CD4-positive, alpha-beta T cell (primary cell): ENCODE measurements at places on chromosomes 4 and X.
A peak's percentile ranks its signal among the peaks of the same experiment; 100 is the strongest.

- no peak overlapping the region for H3K27ac ChIP-seq
- no peak for DNase-seq
- H3K36me3 ChIP-seq: no peaks in the 10 kb centered on the region
Observed at GRCh38 chr4:119337010-119337409, 15.1 kb upstream of the FABP2 start.

- DNase-seq: no peak
- no peaks in the 10 kb centered on the region for H3K4me1 ChIP-seq
- no peak overlapping the region for H3K27ac ChIP-seq
Observed at GRCh38 chr4:125639182-125639621, 324.4 kb downstream of the FAT4 start.

- H3K4me3 ChIP-seq: peak overlapping the region; percentile 59
- peak; percentile 19 for DNase-seq
- peaks cover 3% of the 10 kb centered on the region for H3K36me3 ChIP-seq
- H3K27me3 ChIP-seq: no peaks in the 10 kb centered on the region
Observed at GRCh38 chr4:37892641-37893040, 1.8 kb downstream of the TBC1D1 start.

GRCh38 chr4:40750461-40751258, 905 bp downstream of the NSUN7 start:
- H3K27ac ChIP-seq: no peak overlapping the region
- H3K36me3 ChIP-seq: no peaks in the 10 kb centered on the region
- H3K27me3 ChIP-seq: peaks cover 35% of the 10 kb centered on the region

DNA sequence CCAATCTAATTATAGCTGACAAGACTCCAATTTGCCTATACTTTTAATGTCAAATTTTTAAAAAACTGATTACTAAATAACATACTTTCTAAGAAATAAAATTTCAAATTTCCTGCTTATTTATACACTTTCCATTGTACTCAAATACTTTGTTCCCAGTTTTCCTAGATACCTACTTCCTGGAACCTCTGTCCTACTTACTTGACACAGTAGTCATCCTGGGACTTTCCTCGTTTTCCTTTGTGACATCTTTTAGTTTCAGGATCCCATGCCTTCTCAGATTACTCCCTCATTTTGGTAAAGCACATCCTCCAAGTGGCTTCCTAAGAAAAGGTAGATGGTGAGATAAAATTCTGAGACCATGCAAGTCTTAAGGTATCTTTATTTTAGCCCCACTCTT, 13.3 kb upstream of the FAM184B start:
- no peak overlapping the region for H3K27ac ChIP-seq
- no peak overlapping the region for H3K4me3 ChIP-seq
- H3K4me1 ChIP-seq: no peaks in the 10 kb centered on the region
- no peaks in the 10 kb centered on the region for H3K27me3 ChIP-seq
- peaks cover 2% of the 10 kb centered on the region for H3K36me3 ChIP-seq

- H3K36me3 ChIP-seq: no peaks in the 10 kb centered on the region
- H3K4me3 ChIP-seq: no peak overlapping the region
- H3K27me3 ChIP-seq: no peaks in the 10 kb centered on the region
Observed at GRCh38 chr4:142719854-142720541, 126.1 kb downstream of the INPP4B start.

DNA sequence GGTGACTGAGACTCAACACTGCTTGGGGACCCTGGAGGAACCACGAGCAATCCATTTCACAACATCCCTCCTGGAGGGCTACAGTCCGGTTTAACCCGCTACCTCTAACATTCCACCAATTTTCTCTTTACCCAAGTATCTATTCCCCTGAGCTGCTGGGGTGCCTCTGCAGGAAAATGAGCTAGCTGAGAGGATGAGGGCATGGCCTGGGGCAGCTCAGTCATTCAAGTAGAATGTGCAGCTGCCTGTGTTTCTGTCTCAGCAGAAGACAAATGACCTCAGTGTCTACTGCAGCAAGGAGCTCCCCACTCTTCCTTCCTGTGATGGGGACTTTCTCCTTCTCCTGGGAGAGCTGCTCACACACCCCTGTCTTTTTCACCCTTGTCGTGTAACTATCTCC, 120.8 kb downstream of the ZNF518B start:
- no peaks in the 10 kb centered on the region for H3K27me3 ChIP-seq
- H3K4me3 ChIP-seq: no peak overlapping the region
- DNase-seq: no peak
- H3K36me3 ChIP-seq: no peaks in the 10 kb centered on the region
- H3K4me1 ChIP-seq: no peaks in the 10 kb centered on the region

DNA sequence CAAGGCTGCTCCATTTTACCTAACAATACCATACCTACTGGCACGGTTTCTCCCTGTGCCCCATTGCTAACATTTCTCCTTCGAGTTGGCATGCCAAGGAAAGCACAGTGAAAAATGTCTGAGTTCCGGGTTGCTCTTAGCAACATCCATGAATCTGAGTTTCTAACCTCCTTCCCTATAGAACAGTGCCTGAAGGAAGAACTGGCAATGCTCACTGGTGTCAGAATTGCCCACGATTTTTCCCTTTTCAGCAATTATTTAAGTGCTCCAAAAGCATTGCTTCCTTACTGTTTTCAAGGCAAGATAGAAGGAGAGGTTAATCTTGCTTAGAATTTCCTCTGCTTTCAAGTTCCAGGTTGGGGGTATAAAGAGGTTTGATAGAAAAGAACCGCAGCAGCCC, 75.1 kb downstream of the SORBS2 start:
- no peaks in the 10 kb centered on the region for H3K27me3 ChIP-seq
- H3K27ac ChIP-seq: no peak overlapping the region
- no peaks in the 10 kb centered on the region for H3K36me3 ChIP-seq
- H3K4me3 ChIP-seq: no peak overlapping the region
- no peaks in the 10 kb centered on the region for H3K4me1 ChIP-seq

DNA sequence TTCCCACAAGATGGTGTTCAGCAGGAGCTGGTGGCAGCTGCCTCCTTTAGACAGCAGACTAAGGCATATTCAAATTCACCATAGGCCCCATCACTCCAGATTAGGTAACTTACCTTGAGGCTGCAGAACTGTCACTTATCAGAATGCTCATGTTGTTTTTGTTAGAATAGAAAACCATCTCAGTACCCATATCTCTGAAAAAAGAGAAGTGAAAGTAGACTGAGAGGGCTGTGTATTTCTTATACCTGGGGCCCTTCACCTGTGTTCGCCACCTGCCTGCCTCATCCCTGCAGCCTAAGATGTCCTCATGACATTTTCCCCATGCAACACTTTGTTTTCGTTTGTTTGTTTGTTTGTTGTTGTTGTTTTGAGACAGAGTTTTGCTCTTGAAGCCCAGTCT, 32.9 kb upstream of the SPRY1 start:
- H3K27me3 ChIP-seq: no peaks in the 10 kb centered on the region
- DNase-seq: no peak
- no peaks in the 10 kb centered on the region for H3K4me1 ChIP-seq
- no peaks in the 10 kb centered on the region for H3K36me3 ChIP-seq
- H3K27ac ChIP-seq: no peak overlapping the region

GRCh38 chr4:177444911-177445736, 2.9 kb upstream of the AGA start:
- H3K4me3 ChIP-seq: no peak overlapping the region
- H3K36me3 ChIP-seq: no peaks in the 10 kb centered on the region
- H3K27me3 ChIP-seq: no peaks in the 10 kb centered on the region
- DNase-seq: peak; percentile 11
- no peak overlapping the region for H3K27ac ChIP-seq

DNA sequence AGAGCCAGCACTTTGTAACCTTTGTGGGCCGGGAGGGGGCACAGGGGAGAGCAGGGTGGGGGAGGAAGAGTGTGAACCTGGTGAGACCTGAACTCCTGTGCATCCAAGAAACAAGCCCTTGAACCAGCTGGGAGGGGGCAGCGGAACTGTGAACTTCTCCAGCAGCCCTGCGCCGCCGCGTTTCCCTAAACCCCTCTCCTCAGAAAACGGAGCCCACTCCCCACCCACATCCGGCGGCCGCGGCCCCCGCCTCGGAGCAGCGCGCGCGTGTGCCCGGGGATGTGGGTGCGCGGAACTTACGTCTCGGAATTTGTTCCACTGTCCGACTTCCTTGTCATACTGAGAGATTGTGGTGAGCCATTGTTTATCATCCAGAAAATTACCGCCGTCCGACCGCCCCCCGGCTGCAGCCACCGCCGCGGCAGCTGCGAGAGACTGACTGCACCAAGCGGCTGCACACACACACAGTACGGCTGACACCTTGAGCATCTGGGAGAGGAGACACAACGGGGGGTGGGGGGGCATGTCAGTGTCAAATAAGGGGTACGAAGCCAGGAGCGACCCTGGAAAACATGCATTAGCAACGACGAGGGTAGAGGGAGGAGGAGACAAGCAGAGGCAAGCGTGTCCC, 494 bp downstream of the SPOCK3 start:
- H3K4me1 ChIP-seq: no peaks in the 10 kb centered on the region
- DNase-seq: no peak
- H3K27me3 ChIP-seq: peaks cover 11% of the 10 kb centered on the region
- H3K36me3 ChIP-seq: no peaks in the 10 kb centered on the region
- peak overlapping the region; percentile 20 for H3K4me3 ChIP-seq

- H3K27me3 ChIP-seq: no peaks in the 10 kb centered on the region
- no peak for DNase-seq
- H3K27ac ChIP-seq: no peak overlapping the region
- H3K4me1 ChIP-seq: no peaks in the 10 kb centered on the region
Observed at GRCh38 chr4:41199788-41200187, 14.6 kb downstream of the APBB2 start.

GRCh38 chr4:9904976-9905587, 116.2 kb downstream of the SLC2A9 start:
- no peak overlapping the region for H3K27ac ChIP-seq
- no peak for DNase-seq
- no peaks in the 10 kb centered on the region for H3K4me1 ChIP-seq
- no peaks in the 10 kb centered on the region for H3K27me3 ChIP-seq

DNA sequence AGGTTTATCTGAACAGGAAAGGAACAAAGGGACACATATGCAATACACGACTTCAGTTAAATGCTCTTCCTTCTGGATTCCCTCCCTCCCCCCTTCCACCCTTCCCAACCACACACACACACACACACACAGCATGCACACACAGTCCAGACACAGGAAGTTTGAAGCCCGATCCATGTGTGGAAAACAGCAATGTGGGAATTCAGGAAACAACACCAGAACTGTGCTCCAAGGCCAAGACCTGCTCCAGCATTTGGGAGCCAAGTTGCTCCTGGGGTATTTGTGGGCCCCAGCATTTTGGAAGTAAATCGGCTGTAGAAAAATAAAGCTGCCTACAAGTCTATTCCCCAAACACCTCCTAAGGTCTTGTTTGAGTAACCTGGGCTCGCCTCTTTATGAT, 5.6 kb upstream of the AMOT start:
- no peak overlapping the region for H3K27ac ChIP-seq
- no peaks in the 10 kb centered on the region for H3K27me3 ChIP-seq
- no peaks in the 10 kb centered on the region for H3K36me3 ChIP-seq
- no peak for DNase-seq
- H3K4me1 ChIP-seq: peaks cover 4% of the 10 kb centered on the region
